ENCODE measurements at places on chromosomes 1 and 21.

- DNase-seq, result no peak
Observed at GRCh38 chr1:241999026-241999425, at the start of gene MAP1LC3C. MAP1LC3C (minus strand) TSS chr1:241999098; CDS start chr1:241999008, 90 bp downstream.

DNA sequence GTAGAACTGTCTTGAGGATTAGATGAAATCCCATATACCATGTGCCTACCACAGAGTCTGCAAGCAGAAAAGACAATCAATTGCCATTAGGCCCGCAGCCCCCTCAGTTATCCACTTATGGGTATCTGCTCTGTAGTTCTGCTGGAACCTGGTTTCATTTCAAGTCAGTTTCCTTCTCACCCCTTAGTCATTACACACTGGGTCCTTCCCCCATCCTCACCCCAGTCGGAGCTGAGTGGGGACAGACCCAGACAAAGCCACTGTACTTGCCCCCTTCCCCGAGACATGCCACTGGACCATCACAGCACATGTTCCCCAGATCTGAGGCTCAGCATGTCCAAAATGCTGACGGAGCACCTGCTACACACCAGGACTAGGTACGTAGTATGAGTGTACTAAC, 21.2 kb downstream of the PGLYRP3 start:
- no peak for DNase-seq

GRCh38 chr1:1781526-1781903, 3.2 kb upstream of the NADK start:
- no peak for DNase-seq

GRCh38 chr1:162704673-162705424, 72.6 kb downstream of the DDR2 start:
- no peak for DNase-seq

DNA sequence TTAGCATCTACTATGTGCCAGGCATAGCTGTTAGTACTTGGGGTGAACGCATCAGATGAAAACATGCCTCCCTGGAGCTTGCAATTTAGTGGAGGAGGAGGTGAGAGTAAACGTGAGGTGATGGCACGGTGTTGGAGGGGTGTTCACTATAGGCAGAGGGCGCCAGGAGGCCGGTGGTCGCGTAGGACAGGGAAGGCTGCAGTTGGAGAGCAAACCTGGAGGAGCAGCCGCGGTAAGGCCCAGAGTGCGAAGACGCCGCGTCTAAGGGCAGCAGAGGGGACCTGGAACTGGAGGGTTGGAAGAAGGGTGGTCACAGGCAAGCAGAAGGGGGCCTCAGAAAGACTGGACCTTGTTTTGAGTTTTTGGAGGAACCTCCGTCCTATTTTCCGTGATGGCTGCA, 30.2 kb upstream of the TRIM17 start:
- DNase-seq, result no peak

DNA sequence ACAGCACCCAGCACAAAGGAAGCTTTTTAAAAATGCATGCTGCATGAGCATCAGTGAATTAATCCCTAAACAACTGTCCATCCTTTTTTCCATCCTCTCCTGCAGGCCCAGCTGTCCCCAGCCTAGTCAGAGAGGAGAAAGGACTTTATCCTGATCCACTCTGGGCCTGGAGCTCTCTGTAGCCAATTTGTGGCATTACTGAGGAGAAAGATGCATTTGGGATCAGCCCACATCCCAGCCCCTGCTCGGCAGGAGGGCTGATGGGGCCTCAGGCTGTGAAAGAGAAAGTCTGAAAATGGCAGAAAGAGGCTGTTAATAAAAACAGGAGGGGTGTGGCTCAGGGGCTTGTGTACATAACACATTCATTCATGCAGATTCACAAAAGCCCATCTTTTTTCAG, 37.5 kb upstream of the ATP2B4 start:
- DNase-seq, result no peak

DNA sequence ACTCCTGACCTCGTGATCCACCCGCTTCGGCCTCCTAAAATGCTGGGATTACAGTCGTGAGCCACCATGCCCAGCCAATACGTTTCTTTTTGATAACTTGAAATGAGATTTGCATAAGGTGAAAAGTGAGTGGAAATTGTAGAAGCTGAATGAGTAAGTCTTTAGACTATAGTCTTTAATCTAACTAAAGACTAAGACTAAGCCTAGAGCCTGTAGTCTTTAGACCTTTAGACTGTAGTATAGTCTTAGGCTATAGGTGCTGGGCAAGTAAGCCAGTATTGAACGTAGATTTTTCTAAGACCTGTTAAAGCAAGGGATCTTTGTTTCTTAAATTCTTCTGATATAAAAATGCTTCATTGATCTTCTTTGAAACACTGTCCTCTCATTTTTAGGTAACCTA, 12.1 kb downstream of the PPP2R5A start:
- DNase-seq, result no peak

GRCh38 chr1:8155528-8156186, 129.5 kb upstream of the ERRFI1 start:
- no peak for DNase-seq

GRCh38 chr1:66542811-66543767, 9.1 kb downstream of the SGIP1 start:
- peak; percentile 57 for DNase-seq

GRCh38 chr1:167722870-167723251, 1.1 kb downstream of the MPZL1 start:
- no peak for DNase-seq

DNA sequence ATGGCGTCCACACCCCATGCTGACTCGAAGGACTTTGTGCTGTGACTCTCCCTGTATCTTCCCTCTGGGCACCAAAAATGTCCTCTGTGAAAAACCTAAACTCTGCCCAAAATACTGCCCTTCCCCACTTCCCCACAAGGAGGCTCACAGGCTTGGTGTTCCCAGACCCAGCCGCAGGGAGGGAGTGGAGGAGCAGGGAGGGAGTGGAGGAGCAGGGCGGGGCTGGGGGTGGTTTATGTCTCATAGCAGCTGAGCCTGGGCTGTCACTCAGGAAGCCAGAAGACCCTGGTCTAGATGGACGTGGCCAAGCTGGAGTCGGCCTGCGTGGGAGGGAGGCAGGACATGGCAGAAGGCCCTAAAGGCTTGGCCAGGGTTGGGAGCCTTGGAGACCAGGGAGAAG, 461.7 kb downstream of the PTPRU start:
- no peak for DNase-seq

GRCh38 chr1:216804111-216804510, 80.9 kb upstream of the ESRRG start:
- no peak for DNase-seq

DNA sequence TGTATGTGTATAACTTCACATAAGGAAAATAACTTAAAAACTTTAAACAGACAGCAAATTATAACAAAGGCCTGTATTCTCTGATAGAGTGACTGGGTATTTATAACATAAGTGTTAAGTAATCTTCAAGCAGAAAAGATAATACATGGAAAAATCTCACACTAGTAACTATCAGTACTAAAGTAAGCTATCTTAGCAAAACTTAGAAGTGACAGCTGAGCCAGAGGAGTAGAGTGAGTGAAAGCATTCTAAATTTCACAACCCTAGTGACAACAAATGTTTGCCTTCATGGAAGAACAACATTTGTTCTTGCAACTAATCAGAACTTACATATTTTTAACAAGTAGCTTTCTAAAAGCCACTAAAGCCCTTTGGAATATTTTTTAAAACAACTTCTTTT, 74.5 kb upstream of the B3GALT2 start:
- no peak for DNase-seq

DNA sequence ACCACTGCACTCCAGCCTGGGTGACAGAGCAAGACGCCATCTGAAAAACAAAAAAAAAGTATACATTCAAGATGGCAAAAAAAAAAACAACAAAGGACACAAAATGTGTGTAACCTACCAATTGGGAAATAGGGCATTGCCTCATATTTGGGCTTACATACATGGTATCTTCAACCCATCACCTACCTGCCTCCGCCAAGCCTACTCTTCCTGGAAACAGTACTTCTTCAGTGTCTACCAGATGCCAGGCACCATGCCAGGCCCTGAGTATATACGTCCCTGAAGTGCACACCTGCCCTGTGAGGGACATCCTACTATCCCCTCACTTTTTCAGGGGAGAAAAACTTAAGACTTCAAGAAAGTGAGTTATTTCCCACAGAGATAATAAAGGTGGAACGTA, 160.2 kb downstream of the TOMM20 start:
- no peak for DNase-seq

DNA sequence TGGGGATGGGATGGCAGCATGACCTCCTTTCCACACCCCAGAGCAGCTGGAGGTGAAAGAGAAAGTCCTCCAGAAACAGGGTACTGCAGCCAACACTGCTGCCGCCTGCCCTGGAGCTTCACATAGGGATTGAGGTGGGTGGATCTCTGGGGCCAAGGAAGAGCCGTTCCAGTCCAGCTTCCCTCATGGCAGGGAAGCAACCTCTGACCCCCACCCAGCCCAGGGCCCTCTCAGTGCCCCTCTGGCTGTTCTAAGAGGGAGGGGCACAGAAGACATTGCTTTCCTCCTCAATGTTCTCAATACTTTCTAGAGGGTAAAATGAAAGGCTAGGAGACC, 5.7 kb downstream of the KIF21B start:
- DNase-seq, result no peak

- DNase-seq, result no peak
Observed at GRCh38 chr21:26408511-26408910, 164.6 kb downstream of the CYYR1 start.

- no peak for DNase-seq
Observed at GRCh38 chr1:155892796-155893195, 18.4 kb downstream of the RIT1 start.

- no peak for DNase-seq
Observed at GRCh38 chr1:21012937-21013336, 163.8 kb downstream of the EIF4G3 start.

DNA sequence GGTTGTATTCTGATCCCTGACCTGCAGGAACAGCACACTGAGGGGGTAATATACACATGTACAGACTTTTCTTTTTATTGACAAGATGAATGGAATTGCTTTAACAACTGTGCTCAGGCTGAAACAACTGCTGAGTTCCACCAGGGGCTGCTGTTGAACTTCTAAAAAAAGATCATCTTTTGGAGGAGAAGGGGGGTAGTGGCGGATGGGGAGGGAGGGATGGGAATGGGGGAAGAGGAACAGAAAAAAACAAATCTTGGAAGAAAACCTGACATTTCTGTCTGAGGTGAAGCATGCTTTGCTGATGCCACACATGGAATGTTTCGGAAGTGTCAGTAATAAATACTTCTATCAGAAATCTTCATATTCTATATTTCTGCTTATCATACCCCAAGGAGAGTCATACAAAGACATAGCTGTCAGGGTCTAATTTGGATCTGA, 75.0 kb downstream of the RWDD3 start:
- DNase-seq, result peak; percentile 8

- no peak for DNase-seq
Observed at GRCh38 chr1:35809114-35810095, 1.6 kb downstream of the AGO4 start.

- no peak for DNase-seq
Observed at GRCh38 chr1:196372896-196373536, 235.2 kb downstream of the KCNT2 start.

DNA sequence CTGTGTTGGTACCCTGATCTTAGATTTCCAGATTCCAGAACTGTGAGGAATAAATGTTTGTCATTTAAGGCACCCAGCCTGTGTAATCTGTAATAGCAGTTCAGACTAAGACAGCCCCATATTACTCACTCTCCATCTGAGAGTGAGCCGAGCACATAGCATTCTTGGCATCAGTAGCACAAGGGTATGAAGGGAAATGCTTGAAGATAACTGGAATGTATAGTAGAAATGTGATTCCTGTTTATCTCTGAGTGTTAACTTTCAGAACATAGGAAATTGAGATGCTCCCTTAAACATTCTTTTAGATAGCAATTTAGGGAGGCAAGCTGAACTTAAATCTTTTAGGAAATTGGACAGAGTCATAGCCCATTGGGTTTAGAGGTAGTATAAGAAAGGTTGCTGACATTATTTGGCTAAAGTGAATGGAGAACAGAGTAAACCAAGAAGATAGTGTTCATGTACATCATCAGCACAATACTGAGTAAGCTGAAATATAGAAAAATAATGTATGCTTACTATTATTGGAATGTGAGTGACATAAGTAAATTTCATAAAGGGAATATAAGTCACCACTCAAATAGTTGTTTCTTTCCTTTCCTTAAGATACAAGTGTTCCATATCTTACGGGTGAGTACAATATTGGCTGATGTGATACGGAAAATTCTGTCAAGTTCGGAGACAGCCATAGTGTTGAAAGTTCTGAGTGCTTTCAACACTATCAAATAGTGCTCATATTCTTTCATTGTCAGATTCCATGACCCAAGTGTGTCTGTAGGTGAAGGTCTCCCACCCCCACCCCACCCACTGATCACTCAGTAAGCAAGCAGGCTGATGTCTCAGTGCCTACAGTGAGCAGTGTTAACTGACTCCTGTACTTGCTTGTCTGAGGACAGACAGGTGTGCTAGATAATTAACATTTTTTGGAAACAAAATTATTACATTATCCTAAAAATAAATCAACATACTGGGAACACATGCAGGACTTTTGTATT, 73.7 kb downstream of the LRRC8D start:
- no peak for DNase-seq

DNA sequence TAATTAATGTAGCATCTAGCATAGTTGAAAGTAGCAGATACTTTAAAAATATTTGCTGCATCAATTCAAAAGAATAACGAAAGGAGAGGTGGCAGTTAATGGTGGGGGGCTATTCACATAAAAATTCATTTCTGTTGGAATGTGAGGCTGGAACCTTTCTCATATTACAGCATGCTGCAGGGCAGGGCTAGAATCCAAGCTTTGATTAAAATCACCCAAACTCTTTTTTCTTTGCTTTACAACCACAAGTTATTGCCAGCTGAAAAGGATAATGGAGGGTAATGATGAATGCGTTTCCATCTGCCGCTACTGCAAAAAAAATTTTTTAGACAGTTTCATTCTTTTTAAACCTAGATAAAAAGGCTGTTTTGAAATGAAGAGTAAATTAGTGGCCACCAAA, 9.8 kb downstream of the DISP1 start:
- DNase-seq, result no peak

DNA sequence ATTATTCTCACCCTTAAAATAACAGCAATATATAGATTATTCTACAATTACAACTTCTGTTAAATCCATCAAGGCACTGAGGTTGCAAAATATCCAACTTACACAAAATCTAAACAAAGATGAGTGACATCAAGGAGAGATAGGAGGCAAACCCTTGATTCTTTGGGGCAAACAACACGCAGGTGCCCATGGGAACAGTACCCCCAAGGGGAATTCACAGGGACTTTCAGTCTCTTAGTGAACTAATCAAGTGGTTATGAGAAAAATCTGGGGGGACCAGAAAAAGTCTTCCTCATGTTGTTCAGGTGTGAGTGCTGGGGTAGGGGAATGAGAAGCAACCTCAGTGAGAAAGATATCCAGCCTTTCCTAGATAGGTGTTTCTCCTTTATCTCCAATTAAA, 1107.9 kb downstream of the PLA2G4A start:
- DNase-seq, result no peak

All from hippocampal formation (tissue), 2 donors.